Anterior cingulate cortex (tissue), 58 donors: ENCODE measurements at places on chromosomes 13 and 19.

DNA sequence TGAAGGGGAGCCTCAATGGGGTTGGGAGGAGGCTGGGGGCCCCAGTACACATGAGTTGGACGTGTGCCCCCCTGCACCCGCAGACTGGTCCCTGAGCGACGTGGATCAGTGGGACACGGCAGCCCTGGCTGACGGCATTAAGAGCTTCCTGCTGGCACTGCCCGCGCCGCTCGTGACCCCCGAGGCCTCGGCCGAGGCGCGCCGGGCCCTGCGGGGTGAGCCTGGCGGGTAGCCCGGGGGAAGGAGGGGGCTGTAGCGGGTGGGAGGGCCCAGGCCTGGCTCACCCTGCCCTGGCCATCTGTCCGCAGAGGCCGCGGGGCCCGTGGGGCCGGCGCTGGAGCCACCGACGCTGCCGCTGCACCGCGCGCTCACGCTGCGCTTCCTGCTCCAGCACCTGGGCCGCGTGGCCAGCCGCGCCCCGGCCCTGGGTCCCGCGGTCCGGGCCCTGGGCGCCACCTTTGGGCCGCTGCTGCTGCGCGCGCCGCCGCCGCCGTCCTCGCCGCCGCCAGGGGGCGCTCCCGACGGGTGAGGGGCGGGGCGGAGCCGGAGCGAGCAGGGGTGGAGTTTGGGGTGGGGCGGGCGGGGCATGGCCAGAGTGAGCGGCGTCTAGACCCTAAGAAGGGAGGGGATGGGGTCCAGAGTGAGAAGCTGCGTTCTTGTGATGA lies 8.1 kb downstream of the PIK3R2 start:
- peak; percentile 54 for DNase-seq

DNA sequence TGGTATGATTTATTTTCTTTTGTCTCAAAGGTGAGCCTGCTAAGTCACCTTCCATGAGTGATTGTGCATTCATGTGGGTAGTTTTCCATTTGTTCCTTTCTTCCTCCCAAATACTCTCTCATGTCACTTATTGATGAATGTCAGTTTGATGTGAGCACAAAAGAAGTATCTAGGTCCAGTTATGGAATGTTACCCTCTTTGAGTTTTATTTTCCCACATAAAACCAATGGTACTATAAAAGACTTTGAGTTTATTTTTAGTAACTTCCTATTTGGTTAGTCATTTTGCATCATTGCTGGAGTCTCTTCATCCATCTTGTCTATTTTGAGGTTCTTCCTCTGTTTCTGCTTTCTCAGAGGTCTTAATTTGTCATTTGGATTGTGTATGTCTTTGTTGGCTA lies 321.3 kb downstream of the GPC6 start:
- DNase-seq = no peak

DNA sequence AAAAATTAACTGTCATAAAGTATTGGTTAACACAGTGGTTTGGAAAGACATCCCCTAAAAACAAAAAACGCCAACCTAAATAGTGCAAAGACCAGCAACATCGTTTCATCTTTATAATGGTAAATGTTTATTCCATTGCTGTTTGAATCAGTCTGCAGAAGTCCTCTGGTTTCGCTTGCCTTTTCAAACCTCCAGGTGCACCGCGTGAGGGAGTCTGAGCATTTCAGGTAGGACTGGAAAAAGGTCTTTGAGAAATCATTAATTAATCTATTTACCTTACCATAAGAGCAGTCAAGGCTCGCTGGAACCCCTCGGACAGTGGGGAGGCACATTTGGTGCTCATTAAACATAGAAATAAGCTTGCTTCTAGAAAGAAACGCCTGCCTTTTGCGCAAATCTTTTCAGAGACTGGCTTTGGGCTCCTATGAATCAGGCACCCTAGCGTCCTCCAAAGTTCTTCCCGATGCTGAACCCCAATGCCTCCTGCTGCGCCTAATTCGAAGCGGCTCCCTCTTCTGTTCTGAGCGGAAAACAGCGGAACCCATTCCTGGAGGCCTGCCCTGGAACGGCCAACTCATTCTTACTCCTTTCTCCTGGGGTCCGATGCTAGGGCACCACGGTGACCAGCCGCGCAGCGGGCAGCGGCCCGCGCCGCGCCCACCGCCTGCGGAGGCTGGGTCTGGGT lies 951 bp upstream of the MTUS2 start:
- DNase-seq = no peak

- no peak for DNase-seq
These were observed 266.1 kb downstream of the LHFPL6 start for GRCh38 chr13:39336937-39337336.

DNA sequence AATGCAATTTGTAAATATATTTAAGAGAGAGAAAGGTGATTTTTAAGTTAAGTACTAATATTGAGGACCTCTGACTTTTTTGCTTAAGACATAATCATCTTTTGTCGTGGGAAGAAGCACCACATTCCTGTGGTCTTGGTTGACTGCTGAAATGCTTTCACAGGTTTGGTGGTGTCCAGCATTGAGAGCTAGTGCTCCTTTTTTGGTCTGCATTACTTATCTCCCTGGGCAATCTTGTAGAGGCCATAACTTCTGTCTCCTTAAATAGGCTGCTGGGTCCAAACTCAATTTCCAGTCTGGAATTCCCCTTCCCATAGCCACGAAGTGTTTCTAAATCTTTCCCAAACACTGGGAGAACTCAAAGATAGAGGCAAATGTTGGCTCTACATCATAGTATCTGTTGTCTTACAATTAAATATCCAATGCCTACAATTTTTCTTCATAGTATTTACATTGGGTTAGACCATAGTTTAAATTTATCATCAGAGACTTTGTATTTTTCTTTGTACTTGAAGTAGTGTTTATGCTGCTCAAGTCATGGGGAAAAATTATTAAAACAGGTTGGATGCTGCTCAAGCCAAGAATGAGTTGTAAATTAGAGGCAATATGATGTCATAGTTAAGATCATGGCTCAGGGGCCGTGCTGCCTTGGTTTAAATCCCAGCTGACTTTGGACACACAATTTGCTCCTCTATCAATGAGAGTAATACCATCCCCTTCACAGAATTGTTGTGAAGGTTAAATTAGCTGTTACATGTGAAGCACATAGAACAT lies 105.6 kb downstream of the POSTN start:
- no peak for DNase-seq

GRCh38 chr19:29837996-29838395 lies 26.2 kb downstream of the CCNE1 start:
- no peak for DNase-seq

- no peak for DNase-seq
These were observed 14.6 kb upstream of the PTOV1 start for GRCh38 chr19:49836176-49837008.
